Effector CD4-positive, alpha-beta T cell (primary cell): ENCODE measurements at places on chromosomes 6 and 20.

- DNase-seq = no peak
Observed at GRCh38 chr6:117267766-117268534, 2.6 kb downstream of the VGLL2 start.

GRCh38 chr6:30267423-30267822 is 54.2 kb upstream of the TRIM26 start:
- DNase-seq = no peak

DNA sequence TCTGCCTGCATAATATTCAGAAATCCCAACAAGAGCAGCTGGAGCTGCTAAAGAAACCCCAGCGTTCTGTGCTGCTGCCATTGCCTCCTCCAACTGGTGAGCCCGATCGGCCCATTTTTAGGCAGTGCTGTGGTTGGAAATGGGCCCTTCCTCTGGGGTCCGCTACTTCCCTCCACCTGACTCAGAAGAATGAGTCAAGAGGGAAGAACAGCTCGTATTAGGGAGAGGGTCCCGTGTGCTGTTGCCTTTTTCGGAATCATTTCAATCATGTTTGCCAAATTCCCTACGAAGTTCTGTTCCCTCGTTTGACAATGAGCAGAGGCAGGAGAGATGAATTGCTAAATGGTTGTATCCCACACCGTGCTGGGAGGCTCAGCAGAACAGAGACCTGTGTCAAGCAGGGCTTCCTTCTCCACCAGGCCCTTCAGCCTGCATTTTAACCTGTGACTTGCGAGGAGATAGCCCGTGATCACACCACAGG is 38.4 kb downstream of the THBS2 start:
- DNase-seq = no peak

DNA sequence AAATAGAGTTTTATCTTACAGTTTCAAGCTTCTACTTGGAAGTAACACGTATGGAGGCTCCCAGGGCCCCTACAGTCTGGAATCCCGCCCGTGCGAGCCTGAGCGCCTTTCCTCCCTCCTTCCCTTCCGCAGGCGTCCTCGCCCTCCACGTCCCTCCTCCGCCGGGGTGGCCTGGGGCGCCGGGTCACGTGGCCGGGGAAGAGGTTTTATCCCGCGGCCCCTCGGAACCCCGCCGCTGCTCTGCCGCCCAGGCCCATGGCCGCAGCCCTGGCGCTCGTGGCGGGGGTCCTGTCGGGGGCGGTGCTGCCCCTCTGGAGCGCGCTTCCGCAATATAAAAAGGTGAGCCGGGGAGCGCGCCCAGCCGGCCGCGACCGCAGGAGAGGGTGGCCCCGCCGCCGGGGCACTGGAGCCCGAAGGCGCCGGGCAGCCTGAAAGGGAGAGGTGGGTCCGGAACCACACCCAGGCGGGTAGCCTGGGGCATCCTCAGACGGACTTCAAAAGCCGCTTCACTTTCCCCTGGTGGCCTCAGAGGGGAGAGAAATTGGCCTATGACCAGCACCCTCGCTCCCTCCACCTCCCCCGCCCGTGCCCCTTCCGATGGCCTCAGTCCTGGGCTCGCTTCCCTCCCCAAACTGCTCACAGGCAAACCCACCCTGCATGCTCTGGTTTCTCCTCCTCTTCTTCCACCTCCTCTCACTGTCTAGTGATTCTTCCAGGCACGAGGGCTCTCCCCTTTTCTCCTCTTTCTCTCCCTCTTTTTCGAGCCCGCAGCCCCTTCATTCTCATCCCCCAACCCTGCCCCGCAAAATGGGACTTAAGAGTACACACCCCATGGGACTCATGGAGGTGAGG is at the start of gene CLPSL2:
CLPSL2 (plus strand) TSS at position 235 of the 852 bp plus-strand sequence; CDS start at position 256, 21 bp downstream.
- no peak for DNase-seq

DNA sequence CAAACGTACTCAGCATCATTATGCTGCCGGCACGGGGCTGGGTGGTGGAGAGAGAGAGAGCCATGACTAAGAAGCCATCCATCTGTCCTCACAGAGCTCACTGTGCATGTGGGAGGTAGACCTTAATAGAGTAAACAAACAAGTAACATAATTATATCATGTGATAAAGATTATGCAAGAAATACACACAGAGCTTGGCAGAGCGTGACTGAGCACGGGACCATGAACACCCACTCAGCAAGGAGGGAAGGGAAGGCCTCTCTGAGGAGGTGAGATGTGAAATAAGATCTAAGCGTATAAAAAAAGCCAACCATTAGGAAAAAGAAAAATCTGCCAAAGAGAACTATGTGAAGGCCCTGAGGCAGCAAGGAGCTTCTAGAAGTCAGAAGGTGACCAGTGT is 207.5 kb downstream of the PTPRT start:
- DNase-seq = no peak

GRCh38 chr6:170091000-170091638 is 199.8 kb downstream of the DLL1 start:
- DNase-seq = no peak

- no peak for DNase-seq
Observed at GRCh38 chr6:127732927-127733326, 156.0 kb downstream of the C6orf58 start.
